ENCODE measurements at places on chromosomes 7 and 10. TPM values are rescaled to one million over a fixed set of nuclear protein-coding genes. Genes with fewer than 3 reads are reported as not detected.

Gene C10orf105
- total RNA-seq, result not detected

Gene CYP2C19
- 0.37 TPM for total RNA-seq

Gene ACSL5
- total RNA-seq, result 201 TPM

Gene SEMA3A
- total RNA-seq, result 0.56 TPM

Gene TYW1
- total RNA-seq, result 16.6 TPM

Gene TRPV6
- total RNA-seq, result 1.5 TPM
